ENCODE measurements at places on chromosomes 12 and 14.
A peak's percentile ranks its signal among the peaks of the same experiment; 100 is the strongest.

GRCh38 chr14:71105177-71105576 is 197.9 kb downstream of the PCNX1 start:
- DNase-seq, result no peak

DNA sequence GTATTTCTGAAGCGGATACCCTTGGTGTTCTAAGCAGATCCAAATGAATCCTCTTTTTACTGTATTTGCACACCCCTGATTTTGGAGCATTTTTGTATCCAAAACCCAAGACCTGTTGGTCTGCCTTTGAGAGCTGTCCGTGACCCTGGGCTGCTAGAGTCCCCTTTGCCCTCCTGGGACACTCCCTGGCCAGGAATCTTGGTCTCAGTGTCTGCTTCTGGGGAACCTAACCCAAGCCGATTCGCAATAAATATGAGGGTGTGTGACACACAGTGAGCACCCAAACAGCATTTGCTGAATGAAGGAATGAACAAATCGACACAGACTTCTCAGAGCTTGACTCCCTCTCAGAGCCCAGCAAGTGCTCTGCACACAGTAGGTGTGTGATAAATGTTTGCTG is 92.9 kb downstream of the SCARB1 start:
- no peak for DNase-seq

GRCh38 chr12:34121360-34121759 is 99.1 kb downstream of the ALG10 start:
- no peak for DNase-seq

GRCh38 chr14:87995500-87996290 is 2.7 kb upstream of the GALC start:
- DNase-seq, result peak; percentile 85

- DNase-seq, result no peak
These were observed 34.4 kb upstream of the CRY1 start for GRCh38 chr12:107127482-107128430.

GRCh38 chr14:100862277-100862676 is 36.4 kb downstream of the MEG3 start:
- DNase-seq, result no peak

DNA sequence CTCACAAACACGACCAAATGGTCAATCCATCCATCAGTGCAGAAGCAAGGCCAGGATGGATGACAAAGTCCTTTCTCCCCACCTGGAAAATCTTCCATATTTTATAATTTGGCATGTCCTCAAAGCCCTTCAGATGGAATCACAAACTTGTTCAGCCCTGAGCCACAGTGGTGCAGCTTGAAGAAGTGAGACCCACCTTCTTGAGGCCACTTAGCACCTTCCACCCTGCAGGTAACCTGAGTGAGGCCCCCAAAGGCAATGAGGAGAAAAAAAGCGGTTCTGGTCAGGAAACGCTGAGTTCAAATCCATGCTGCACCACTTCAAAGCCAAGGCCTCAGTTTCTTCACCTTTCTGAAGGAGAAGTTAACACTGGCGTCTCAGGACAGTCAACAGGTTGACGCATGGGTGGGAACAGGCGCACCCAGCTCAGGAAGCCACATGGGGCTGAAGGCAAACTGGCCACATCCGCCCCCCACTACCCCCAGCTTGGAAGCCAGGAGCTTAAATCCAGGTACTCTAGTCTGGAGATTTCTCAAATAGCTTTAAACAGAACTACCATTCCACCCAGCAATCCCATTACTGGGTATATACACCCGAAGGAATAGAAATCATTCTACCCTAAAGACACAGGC is 320.4 kb downstream of the BCL11B start:
- no peak for DNase-seq

- no peak for DNase-seq
These were observed 11.6 kb downstream of the FBXW8 start for GRCh38 chr12:116922194-116922897.

DNA sequence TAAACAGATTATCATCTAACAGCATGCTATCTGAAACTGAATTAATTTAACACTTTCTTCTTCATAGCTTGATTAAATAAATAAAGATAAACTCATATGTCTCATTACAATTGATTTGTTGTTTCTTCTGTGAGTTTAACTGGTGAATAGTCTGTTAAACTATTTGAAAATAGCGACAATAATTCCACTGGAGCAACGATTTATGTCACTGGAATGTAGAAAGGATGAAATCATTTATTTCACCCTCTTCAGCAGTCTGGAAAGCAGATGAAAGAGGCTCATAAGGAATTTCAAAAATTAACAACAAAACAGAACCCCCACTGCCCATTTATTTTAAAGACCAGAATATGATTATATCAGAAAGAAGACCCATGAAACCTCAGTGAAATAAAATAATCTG is 1165.1 kb upstream of the USP15 start:
- no peak for DNase-seq

GRCh38 chr12:95739561-95740313 is 50.8 kb downstream of the NTN4 start:
- no peak for DNase-seq

GRCh38 chr14:45743884-45744283 is 490.9 kb upstream of the MIS18BP1 start:
- DNase-seq, result no peak
